Anterior cingulate cortex (tissue), 58 donors: ENCODE measurements at places on chromosomes 11 and 22.

DNA sequence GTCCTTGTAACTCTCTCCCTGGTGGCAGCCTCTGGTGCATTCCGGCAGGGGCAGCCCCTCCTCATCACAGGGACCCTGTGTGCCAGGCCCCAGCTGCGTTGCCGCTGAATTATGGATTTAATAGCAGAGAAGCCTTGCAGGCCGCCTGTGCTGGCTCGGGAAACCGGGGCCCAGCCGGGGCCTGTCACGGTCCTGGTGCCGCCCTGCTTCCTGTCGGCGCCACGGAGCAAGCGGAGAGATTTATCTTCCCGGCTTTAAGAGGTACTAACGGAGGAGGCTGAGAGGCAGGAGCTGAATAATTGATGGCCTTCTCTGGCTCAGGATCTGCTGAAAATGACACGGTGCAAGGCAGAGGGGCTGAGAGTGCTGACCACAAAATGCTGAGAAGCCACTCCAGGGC lies 54.0 kb upstream of the CCDC188 start:
- no peak for DNase-seq

GRCh38 chr11:20616920-20617319 lies 17.5 kb downstream of the SLC6A5 start:
- DNase-seq, result no peak

GRCh38 chr11:92790366-92790765 lies 179.1 kb upstream of the MTNR1B start:
- DNase-seq, result no peak

- peak; percentile 62 for DNase-seq
Observed at GRCh38 chr11:17389211-17389956, 925 bp upstream of the KCNJ11 start.

- DNase-seq, result no peak
Observed at GRCh38 chr11:63993993-63994392, 7.8 kb downstream of the OTUB1 start.

DNA sequence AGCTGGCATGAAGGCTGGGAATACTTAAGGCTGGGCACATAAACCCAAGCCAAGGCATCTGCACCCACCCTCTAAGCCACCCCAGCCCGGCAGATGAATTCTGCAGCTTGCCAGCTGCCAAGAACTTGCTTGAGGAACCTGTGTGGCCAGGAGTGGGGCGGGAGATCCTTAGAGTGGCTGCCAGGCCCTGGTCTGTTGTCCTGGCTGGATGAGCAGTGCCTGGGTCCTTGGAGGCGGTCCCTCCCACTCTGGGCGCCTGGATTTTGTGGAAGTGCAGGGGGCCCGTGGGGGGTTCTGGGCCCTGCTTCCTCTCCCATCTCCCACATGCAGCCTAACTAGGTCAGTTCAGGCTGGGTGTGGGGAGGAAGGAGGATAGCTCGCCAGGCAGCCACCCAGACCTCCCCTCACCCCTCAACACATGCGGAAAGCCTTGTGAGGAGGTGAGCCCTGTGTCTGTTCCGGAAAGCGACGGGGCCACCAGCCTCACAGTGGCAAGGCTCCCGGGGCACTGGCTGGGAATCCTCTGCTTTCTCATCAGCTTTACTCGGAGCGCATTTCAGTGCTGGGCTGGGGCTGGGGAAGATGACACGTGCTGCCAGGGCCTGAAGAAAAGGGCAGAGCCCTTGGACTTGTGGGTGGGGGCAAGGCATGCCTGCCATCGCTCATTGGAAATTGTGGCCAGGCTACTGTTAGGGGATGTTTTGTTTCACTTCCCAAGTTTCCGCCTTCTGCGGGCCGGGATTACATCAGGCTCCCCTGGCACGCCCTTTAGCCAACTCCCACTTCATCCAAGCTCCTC lies 8.4 kb downstream of the DAGLA start:
- DNase-seq, result no peak

- DNase-seq, result no peak
Observed at GRCh38 chr22:38461057-38461413, 6.0 kb upstream of the KCNJ4 start.

DNA sequence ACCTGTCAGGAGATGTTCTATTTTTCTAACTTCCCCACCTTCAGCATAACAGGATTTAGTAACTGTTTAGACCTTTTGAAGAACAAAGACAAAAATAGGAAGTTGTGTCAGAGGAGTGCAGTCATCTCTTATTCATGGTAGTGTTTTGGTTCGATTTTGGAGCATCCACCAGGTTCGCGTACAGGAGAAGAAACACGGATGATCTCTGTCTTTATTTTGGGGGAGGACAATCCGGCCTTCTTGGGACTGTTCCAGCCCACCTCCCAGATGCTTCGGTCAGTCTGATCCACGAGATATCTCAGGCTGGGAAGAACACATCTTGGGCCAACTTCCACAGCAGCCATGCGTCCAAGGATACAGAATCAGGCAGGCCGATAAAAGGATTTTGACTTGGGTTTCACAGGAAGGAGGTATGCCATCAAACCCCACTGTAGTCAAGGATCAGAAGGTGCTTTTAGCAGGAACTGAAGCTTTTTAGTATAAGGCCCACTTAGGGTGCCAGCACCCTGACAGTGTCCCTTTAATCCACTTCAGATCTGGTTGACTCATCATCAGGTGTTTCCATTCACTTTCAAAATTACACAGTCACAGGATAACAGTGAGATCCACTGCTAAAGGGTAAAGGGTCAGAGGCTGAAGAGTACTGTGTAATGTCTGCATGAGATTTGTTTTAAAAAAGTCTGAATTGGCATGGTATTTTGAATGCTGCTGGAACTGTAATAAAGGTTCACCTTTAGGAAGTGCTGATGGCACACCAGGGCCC lies 16.5 kb downstream of the PATZ1 start:
- no peak for DNase-seq

GRCh38 chr11:35237860-35238715 lies 99.1 kb downstream of the CD44 start:
- DNase-seq, result no peak

- no peak for DNase-seq
Observed at GRCh38 chr22:49007013-49007653, 820.5 kb downstream of the BRD1 start.

GRCh38 chr11:125441648-125442410 lies 54.2 kb downstream of the FEZ1 start:
- peak; percentile 74 for DNase-seq

DNA sequence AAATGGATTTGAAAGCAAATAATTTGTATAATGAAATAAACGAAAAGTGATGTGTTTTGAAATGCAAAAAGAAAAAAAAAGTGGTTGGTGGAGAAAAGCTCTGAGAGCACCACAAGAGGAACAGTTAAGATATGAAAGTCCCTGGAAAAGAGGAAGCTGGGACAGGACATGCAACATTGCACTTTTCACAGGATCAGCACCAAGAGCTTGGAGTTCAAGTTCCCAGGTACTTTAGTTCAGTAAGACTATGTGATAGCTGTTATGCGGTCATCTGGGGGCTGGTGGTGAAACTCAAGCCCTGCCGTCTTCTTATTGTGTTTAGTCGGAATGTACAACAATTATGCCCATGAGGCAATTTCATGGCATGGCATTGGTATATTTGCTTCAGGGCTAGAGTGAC lies 17.1 kb upstream of the MS4A4A start:
- DNase-seq, result no peak

DNA sequence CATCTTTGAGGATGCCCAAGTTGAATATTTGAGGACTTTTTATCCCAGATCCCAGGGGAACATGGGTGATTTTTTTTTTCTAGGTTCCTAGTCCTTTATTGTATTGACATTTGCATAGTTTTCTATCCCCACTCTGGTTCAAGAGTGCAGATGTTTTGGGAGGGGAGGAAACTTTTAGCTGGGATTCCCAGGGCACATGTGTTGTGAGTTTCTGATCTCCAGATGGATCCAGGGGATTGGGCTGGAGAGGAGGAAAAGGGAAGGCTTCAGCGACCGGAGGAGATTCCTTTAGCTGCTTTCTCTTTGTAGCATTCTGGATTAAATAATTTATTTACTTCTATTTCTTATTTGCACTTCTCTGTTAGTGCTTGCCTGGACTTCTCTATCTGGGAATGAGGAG lies 14.7 kb upstream of the SORL1-AS1 start:
- DNase-seq, result no peak

DNA sequence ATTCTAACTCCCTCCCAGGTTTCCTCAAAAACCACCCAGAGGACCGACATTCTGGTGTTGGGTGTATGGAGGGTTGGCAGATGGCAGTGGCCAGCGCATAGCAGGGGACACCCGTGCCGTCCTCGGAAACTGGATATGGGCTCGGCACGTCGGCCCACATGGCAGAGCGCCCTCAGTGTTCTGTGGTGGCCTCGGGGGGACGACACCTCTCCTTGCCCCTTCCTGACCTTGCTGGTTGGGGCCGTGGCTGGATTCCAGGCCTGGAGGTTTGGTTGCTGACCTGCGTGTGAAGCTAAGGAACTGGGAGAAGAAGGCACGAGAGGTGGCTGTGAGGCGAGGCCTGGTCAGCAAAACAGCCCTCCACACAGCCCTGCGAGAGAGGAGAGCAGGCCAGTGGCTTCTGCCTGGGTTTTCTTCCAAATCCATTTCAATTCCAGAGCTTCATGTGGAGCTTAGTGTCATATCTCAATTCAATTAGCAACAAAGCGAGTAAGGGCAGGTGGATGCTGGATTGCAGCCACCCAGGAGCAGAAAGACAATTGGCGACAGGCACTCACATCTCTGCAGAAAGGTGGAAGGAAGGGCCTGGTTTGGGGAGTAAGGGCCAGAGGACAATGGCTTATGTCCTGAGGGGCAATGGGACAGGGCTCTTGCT lies 478.4 kb downstream of the BRD1 start:
- DNase-seq, result no peak

- no peak for DNase-seq
Observed at GRCh38 chr11:2796091-2796490, 89.5 kb downstream of the CDKN1C start.

- DNase-seq, result no peak
Observed at GRCh38 chr22:23504516-23504915, 75.6 kb downstream of the IGLL1 start.

DNA sequence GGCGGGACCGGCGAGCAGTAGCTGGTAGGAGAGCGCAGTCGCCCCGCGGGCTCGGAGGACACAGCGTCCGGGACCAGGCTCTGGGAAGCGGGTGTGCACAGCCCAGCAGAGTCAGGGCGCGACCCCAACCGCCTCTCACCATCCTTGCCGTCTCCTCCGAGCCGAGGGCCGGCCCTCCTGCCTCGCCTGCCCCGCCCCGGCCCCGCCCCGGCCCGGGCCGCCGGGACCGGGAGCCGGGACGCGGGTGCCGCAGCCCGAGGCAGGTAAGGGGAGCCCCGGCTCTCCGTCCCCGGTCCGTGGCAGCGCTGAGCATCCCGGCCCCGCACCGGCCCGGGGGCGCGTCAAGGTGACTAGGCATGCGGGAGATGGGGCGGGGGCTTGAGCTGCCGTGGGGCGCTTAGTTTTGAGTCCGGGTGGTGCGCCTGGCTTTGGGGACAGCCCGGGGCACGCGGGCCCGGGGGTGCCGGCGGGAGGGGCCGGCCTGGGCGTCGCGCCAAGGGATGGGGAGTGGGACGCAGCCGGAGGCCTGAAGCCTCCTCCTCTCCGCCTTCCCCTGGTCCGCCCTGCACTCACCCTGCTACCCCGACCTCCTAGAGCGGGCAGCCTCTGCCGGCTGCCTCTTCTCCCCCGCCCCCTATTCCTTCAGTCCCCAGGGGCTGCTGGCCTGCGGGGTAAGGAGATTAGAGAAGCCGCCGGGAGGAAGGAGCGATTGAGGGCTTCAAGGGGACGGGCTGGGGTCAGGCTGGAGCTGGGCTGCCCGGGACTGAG lies at the start of gene ABCG4:
Gene ABCG4 (plus strand): TSS at position 35 of the 768 bp plus-strand sequence. CDS start 914 bp downstream, outside the sequence.
- no peak for DNase-seq

DNA sequence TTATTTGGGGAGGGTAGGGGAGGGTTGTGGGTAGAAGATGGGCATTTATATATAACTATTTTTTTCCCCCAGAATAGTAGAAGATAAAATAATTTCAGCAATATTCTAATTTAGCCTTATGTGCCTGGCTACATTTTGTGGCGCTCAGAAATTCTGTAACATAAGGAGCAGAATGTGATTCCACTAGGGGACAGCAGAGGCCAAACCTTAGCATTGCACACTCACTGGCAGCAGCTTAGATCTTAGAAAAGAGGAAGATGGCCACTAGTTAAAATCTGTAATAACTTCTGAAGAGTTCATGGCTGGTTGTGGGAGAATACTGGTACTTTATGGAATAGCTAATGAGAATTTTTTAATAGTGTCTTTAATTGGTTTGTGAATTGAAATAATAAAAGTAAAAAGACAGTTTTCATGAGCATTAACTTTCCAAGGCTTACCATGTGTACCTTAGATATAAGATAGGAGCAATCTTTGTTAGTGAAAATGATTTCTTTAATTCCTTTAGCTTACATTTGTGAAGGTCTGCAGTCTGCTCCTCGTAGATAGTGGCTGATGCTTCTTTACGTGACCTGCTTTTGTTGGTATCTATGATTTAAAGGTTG lies 33.1 kb downstream of the DDX10 start:
- DNase-seq, result no peak

DNA sequence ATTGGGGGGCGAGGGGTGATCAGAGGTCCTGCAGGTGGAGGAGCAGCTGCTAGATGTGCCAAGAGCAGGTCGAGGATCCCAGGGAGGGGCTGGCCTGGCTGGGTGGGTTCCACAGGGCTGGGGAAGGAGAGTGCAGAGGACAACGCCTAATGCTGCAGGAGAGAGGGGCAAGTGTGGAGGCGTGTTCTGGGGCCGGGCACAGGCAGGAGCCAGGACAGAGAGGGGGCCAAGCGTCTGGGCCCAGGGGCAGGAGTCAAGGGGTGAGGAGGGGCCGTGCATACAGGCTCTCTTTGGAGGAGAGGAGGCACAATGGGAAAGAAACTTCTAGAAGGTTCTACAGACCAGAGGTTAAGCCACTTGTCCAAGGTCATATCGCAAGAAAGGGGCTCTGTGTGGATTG lies 26.7 kb upstream of the FGF19 start:
- DNase-seq, result no peak

DNA sequence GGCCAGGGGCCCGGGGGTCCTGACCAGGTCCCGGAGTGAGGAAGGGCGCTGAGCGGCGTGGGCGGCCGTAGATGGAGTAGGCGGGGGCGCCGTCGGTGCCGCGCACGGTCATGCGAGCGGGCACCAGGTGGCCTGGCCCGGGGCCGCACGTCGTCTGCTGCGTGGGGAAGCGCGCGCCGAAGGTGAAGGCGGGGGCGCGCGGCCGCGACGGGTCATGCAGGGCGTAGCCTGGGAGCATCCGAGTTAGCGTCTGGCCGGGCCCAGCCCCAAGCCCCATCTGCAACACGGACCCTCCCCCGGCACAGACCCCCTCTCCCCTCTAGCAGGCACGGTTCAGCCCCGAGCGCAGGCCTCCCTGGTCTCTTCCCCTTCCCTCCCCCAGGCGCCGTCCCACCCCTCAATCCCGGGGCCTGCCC lies 1.7 kb upstream of the TYMP start:
- DNase-seq, result no peak

DNA sequence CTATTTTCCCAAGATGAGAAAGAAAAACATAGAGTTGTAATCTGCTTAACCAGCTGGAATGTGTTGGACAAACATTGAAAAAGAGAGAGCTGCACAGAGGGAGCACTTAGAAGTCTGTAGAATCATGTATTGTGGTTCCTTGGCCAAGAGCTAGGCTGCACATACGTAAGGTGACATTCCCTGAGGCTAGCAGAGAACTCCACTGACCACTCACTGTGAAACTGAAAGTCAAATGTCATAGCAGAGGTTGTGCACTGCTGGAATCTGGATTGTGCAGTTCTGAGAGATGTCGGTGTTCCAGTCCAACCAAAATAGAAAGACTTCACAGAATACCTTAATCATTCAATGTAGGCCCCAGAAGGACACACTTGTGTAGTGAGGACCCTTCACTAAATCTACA lies 772.8 kb upstream of the RAG2 start:
- DNase-seq, result no peak
